ENCODE measurements at places on chromosomes 5 and 9.

- DNase-seq: no peak
Observed at GRCh38 chr5:124274949-124275348, 471.5 kb downstream of the ZNF608 start.

GRCh38 chr5:86974955-86975354 is 292.7 kb upstream of the RASA1 start:
- no peak for DNase-seq

DNA sequence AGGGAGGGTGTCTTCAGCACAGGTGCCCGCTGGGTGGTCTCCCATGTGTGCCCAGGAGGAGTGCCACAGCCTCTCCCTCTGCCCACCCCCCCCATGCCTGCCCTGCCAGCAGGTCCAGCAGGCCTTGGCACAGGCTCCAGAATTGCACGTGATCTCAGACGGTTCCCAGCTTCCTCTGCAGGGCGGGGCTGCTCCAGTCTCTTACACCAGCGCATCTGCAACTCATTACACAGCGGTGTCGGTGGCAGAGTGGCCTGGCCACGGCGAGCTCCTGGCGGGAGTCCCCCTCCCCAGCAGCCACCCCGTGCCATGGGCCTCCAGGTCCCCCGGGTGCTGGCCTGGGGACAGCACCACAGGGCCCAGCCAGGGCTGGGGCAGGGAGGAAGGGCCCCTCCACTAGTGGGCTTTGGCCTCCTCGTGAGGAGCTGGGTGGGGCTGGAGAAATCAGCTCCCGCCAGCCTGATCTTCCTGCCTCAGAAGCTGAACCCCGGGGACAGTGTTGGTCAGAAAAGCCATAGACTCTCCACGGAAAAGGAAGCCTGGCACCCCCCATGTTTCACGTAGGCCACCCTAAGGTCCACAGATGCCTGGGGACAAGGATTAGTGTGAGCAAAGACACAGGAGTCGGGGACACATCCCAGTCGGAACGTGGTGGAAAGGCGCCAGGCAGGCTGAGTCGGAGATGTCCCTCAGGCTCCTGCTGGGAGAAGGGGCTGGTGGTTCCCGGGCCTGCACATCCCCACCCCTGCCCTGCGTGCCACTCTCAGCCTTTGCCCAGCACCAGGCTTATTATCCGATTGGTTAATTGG is 40.2 kb downstream of the RXRA start:
- DNase-seq: no peak

DNA sequence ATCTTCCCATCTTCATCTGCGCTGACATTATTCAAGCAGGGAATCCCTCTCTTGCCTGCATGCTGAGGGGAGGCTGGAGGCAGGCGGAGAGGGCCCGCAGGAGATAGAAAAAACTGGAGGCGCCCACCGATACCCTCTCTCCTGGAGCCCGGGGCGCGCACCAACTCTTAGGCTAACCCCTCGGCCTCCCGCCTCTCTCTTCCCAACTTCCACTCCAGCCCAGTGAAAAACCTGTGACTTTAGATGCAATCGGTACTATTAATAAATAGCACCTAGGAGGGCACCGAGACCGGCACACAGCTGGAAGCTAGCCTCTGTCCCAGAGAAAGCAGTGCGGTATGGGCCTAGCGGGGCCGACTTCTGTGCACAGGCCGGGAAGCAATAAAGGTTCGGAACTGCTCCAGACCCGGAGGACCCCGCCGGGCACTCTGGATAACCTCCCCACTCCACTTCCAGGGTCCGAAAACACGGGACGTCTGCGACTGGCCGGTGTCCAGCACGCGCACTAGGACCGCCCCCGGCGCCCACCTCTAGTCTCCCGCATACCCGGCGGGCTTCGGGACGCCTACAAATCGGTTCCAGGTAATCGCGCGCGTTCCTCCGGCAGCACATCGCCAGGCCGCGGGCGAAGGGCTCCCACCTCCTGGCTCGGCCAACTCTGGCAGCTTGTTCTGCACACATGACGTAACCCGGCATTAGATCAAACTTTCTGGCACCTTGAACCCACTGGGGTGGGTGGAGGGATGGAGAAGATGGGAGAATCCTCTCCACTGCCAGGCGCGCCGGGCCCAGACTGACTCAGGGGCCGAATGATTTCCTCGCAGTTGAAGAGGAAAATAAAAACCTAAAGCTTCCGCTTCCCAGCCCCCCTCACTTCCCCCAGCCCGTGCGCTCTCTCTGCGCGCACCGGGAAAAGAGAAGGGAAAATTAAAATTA is 1.4 kb downstream of the EFNA5 start:
- no peak for DNase-seq

DNA sequence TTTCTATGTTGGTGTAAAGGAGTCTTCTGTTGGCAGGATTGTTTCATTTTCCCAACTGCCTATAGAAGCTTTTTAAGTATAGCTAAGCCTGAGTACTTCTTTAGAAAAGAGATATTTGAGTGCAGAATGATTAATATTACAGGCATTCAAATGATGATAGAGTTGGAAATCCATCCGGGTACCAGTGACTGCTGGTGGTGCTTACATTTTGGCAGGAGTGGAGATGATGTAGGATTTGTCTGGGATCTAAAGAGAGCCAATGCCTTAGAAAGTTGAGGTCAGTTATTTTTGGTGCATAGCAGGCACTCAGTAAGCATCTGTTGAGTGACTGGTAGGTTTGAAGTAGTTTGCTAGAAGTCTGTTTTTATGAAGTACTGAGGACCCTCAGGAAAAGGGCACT is 433.5 kb downstream of the DMAC1 start:
- no peak for DNase-seq

DNA sequence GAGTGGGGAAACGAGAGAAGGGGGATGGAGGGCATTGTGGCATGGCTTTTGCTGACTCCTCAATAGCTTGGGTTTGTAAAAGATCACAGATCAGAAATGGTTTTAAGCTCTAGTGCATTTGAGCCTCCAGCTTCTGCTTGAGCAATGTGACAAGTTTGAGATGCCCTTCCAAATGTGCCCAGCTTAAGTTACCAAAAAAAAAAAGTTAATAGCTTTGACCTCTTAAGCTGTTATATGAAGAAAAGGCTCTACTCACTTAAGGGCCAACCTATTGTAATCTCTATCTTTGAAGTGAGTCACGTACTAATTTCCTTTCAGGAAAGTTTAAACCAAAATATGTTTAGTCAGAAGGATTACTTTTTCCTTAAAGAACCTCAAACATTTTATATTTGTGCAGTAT is 428.8 kb upstream of the ACTBL2 start:
- DNase-seq: no peak

GRCh38 chr9:124384210-124384609 is 31.0 kb downstream of the PSMB7 start:
- DNase-seq: no peak

- DNase-seq: no peak
Observed at GRCh38 chr9:135456436-135457104, 23.0 kb upstream of the PPP1R26 start.

DNA sequence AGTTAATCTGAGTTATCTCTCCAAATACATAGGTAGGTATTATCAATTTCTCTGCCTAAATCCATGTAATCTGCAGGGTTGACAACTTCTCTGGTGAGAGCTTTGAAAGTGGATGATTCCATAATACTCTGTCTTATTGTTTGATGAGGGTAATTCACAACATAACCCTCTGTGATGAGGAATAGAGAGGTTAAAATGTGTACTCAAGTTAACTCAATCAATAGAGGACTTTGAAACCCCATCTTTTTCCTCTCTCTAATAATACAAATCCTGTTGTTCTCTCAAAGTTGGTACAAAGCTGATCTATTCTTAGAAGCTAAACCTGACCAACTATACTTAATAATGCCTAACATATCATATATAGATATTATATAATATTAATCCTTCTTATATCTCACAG is 100.1 kb downstream of the PLPPR1 start:
- DNase-seq: no peak

GRCh38 chr5:107832746-107833145 is 162.0 kb upstream of the EFNA5 start:
- no peak for DNase-seq

GRCh38 chr9:123255718-123256117 is 12.7 kb downstream of the STRBP start:
- no peak for DNase-seq

GRCh38 chr5:8700222-8700621 is 831.3 kb downstream of the MTRR start:
- no peak for DNase-seq

DNA sequence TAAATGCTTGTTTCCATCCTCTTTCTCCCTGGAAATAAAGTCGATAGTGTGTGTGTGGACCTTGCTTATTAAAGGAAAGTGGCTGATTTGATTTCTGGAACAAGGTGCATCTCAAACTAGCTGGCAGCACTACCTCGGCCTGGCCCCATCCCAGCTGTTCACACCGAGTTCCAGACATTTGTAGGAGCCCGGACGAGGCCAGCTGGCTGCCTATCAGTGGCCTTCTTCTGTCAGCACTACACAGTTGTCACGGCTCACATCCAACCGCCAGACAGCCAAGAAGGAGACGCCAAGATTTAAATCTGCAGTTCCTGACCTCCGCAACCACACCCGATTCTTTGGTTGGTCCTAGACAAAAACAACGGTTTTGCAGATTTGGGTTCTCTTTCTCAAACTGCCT is 63.6 kb downstream of the PALM2AKAP2 start:
- no peak for DNase-seq

- DNase-seq: peak; percentile 74
Observed at GRCh38 chr5:36606428-36607113, at the start of gene SLC1A3. SLC1A3 (plus strand) TSS chr5:36606606; CDS start chr5:36608424, 1,818 bp downstream.

DNA sequence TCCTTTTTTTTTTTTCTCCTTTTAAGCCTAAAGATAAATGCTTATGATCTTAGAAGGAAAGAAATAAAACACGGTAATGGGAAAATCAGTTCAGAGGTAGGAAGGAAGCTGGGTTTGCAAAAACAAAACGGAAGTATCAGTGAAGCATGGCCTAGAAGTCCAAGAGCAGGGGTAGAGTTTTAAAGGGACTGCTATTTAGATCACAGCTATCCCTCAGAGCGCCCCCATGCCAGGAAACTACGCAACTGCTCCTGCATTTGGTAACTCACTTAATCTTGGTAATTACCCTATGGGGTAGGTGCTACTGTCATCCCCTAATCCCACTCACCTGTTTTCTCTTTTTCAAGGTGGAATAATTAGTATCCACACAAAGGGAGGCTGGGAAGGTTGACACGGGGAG is 16.0 kb downstream of the TLE1 start:
- DNase-seq: no peak

- DNase-seq: no peak
Observed at GRCh38 chr5:59528202-59528862, 365.2 kb downstream of the PDE4D start.

GRCh38 chr5:150780187-150780692 is 1.7 kb downstream of the SMIM3 start:
- DNase-seq: no peak

DNA sequence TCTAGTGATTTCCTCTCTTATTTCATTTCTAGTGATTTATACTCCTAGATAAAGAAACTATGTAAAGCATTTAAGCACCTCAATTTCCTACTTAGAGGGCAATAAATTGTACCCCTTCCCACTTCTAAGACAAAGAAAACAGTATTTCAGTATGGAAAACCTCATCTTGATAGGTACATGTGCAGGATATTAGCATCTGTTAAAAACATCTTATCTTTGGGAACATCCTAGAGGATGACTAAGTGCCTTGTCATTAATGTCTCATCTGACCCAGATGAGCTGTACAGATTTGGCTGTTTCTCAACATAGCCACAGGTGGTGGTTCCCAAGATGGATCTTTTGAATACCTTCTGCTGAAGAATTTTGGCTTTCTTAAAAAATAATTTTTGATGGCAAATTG is 5.7 kb downstream of the MEGF10 start:
- no peak for DNase-seq

- no peak for DNase-seq
Observed at GRCh38 chr9:103977163-103977562, 116.9 kb upstream of the SMC2 start.

GRCh38 chr9:133347985-133348717 is at the start of the genes MED22 and RPL7A:
MED22 (minus strand) TSS chr9:133348131; CDS start chr9:133346662, 1,469 bp downstream.
RPL7A (plus strand) TSS chr9:133348218; CDS start chr9:133348244, 26 bp downstream.
- DNase-seq: peak; percentile 93

DNA sequence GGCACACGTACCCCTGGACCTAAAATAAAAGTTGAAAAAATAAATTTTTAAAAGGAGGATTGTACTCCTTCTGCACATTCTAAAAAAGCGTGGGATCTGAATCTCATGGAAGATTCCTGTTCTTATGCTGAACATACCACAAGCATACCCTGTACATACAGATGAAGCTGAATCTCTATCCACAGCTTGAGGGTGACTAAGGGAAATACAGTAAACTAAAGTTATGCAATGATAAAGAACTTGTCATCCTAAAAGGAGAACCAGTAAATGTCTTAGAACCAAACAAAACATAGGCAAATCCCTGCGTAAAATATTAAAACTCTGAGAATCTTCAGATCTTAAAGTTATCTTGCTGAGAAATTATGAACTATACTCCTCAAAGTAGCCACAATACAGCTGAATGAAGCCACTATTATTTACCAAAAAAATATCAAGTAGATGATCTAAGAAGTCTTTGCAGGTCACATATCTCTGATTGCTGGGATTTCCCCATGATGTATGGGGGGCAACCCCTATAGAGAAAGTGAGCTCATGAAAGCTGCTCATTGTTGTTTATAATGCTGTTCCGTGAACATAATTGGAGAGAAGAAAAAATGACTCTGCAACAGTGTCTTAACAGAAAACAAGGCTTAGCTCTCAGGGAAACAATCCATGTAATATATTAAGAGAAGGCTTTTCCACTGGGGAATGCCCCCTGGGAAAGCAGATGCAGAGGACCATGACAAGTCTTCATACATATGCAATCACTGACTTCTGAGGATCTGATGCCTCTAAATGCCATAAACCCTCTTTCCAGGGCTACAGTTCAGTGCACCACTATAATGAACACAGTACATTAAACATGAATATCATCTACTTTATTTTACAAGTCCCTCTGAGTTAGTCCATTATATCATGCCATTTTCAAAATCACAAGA is 210.1 kb downstream of the EPB41L4A start:
- no peak for DNase-seq

GRCh38 chr5:157948738-157949410 is 89.9 kb upstream of the CLINT1 start:
- DNase-seq: peak; percentile 83

- no peak for DNase-seq
Observed at GRCh38 chr9:27519466-27520465, 4.3 kb upstream of the IFNK start.

All from HCT116 (cell line).